Activated naive CD4-positive, alpha-beta T cell treated with anti-CD3 and anti-CD28 coated beads for 36 hours (primary cell): ENCODE measurements at places on chromosomes 16 and 17. TPM values are rescaled to one million over a fixed set of nuclear protein-coding genes. Genes with fewer than 3 reads are reported as not detected.

Gene RND2
- total RNA-seq, result not detected

GRCh38 chr17:74757502-74757901 lies 9.1 kb downstream of the NHERF1 start:
- H3K36me3 ChIP-seq, result peaks cover 5% of the 10 kb centered on the region
- no peak overlapping the region for H3K4me3 ChIP-seq
- no peak for DNase-seq
- H3K27ac ChIP-seq, result peak overlapping the region; percentile 86

DNA sequence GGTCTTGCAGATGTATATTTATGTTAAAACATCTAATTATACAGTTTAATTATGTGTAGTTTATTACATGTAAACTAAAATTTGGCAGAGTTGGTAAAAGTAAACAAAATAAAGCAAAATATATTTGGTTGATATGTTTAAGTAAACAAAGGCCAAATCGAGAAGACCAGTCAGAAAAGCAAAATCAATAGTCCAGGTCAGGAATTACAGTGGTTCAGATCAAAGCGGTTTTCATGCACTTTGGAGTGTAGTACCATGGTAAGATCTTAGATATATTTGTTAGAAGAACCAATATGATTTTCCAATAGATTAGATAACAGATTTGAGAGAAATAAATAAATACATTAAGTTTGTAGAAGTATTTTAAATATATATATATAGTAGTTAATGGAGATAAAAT lies 1421.6 kb upstream of the CDH8 start:
- no peak for DNase-seq
- H3K4me1 ChIP-seq, result no peaks in the 10 kb centered on the region
- H3K36me3 ChIP-seq, result no peaks in the 10 kb centered on the region

GRCh38 chr16:58793366-58793765 lies 59.2 kb upstream of the GOT2 start:
- H3K4me1 ChIP-seq, result no peaks in the 10 kb centered on the region
- H3K27me3 ChIP-seq, result peaks cover 12% of the 10 kb centered on the region
- H3K27ac ChIP-seq, result no peak overlapping the region
- no peaks in the 10 kb centered on the region for H3K36me3 ChIP-seq
- no peak for DNase-seq
- no peak overlapping the region for H3K4me3 ChIP-seq

DNA sequence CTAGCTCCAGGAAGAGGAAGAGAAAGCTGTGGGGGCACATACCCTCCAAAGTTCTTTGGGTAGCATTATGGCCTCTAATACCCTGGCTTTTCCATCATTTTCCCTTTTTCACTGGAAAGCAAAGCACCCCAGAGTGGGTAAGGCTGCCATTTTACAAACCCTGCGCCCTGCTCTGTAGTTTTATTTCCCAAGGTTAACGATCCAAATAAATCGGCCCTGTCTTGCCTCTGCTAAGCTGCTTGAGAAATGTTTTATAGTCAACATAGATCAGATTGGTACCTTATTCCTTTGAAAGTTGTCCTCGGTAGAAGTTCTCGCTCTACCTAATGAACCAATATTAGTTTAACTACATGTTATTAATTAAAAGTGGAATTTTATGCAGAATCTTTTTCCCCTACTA lies 328.2 kb downstream of the NPIPA8 start:
- no peaks in the 10 kb centered on the region for H3K36me3 ChIP-seq
- H3K27ac ChIP-seq, result no peak overlapping the region
- DNase-seq, result no peak
- H3K4me3 ChIP-seq, result no peak overlapping the region
- H3K4me1 ChIP-seq, result no peaks in the 10 kb centered on the region

Gene MAF
- 6.6 TPM for total RNA-seq

DNA sequence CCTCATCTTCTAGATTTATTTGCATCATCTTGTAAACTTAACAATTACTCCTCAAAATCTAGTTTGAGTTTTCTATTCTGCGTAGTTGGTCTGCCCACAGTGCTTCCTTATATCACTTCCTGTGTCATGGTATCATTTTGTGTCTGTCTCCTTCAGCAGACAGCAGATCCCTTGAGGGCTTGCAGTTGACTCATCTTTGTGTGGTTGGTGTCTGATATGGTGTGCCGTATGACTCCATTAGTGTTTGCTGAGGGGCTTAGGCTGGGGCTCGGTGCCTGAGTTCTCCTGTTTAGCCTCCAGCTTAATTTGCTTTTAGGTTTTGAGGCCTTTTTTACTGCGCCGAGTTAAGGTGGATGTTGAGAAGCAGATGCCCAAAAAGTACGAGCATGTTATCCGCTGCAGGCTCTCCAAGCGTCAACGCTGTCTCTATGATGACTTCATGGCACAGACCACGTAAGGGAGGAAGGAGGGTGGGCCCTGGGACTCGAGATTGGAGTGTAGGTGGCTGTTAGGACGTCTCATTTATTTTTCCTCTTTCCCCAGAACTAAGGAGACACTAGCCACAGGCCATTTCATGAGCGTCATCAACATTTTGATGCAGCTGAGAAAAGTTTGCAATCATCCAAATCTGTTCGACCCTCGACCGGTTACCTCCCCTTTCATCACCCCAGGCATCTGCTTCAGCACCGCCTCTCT lies 16.9 kb downstream of the SRCAP start:
- H3K4me1 ChIP-seq, result peaks cover 31% of the 10 kb centered on the region
- no peak overlapping the region for H3K4me3 ChIP-seq
- peak; percentile 61 for DNase-seq
- H3K27ac ChIP-seq, result peak overlapping the region; percentile 90
- H3K27me3 ChIP-seq, result no peaks in the 10 kb centered on the region

DNA sequence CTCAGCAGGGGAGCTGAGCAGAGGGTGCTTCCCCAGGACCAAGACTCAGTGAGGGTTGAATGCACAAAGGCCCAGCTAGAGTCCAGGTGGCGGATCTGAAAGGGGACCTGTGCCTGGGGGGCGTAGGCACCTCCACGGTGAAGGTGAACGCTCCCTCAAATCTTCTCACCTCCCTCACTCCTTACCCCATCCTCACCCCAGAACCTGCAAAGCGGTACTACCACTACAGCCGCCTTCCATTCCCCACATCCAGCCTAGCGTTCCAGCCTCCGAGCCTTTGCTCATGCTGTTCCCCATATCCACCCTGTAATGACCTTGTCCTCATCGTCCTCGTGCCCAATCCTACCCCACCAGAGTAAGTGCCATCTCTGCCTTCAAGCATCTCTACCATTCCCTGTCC lies 30.6 kb downstream of the TRPV3 start:
- H3K4me1 ChIP-seq, result no peaks in the 10 kb centered on the region
- H3K27me3 ChIP-seq, result no peaks in the 10 kb centered on the region
- no peak overlapping the region for H3K27ac ChIP-seq
- H3K4me3 ChIP-seq, result no peak overlapping the region
- DNase-seq, result no peak

DNA sequence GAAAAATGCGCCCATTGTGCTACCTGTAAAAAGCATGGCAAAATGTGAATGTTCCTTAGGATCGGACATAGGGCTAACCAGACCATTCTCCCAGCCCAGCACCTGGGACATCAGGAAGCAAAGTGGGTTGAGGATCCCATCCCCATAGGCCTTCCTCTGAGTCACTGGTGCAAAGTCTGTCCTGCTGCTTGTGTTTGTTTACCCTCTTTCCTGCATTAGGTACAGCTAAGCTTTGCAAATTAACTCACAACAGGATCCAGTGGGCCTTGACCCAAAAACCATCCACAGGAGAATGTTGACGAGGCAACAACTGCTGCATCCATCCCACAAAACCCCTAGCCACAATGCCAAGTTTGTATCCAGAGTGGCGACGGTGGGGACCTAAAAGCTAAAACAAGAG lies 106.2 kb downstream of the GRIN2A start:
- no peak overlapping the region for H3K4me3 ChIP-seq
- H3K4me1 ChIP-seq, result no peaks in the 10 kb centered on the region
- DNase-seq, result no peak
- H3K27me3 ChIP-seq, result no peaks in the 10 kb centered on the region
- no peaks in the 10 kb centered on the region for H3K36me3 ChIP-seq

- H3K36me3 ChIP-seq, result no peaks in the 10 kb centered on the region
- no peak overlapping the region for H3K27ac ChIP-seq
- no peaks in the 10 kb centered on the region for H3K4me1 ChIP-seq
- peaks cover 2% of the 10 kb centered on the region for H3K27me3 ChIP-seq
Observed at GRCh38 chr17:67016039-67016762, 28.2 kb upstream of the CACNG1 start.

Gene HSPB9
- not detected for total RNA-seq

DNA sequence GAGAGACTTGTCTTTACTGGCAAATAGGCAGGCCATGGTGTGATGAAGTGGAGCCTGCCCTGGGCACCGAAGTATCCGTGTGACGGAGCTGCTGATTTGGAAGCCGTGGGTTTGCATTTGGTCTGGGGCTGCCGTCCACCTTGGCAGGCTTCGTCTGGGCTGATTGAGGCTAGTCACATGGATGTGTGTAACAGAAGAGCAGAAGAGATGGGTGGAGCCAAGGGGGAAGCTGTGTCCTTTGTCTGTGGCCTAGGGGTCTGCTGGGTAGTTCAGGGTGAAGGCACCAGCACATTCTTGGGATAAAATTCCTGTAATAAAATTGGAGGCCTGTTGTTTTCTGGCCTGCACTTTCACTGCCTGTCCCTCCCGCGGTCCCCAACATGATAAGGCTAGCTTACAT lies 106.1 kb downstream of the AATF start:
- DNase-seq, result no peak
- peaks cover 15% of the 10 kb centered on the region for H3K36me3 ChIP-seq
- H3K27ac ChIP-seq, result no peak overlapping the region
- no peaks in the 10 kb centered on the region for H3K4me1 ChIP-seq
- no peak overlapping the region for H3K4me3 ChIP-seq

Gene ACSM2A
- not detected for total RNA-seq

Gene TMEM204
- 8.2 TPM for total RNA-seq

DNA sequence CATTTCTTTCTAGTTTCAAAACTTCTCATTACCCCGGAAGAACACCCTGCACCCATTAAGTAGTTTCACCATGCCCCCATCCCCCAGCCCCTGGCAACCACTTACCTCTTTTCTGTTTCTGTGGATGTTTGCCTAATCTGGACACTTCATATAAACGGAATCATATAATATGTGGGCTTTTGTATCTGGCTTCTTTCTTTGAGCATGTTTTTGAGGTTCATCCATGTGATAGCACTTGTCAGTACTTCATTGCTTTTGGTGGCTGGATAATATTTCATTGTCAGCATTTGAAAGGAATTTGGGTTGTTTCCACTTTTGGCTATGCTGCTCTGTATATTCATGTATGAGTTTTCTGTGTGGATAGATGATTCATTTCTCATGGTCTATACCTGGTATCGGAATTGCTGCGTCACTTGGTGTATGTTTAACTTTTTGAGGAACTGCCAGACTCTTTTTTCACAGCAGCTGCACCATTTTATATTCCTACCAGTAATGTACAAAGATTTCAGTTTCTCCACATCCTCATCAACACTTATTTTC lies 30.0 kb upstream of the SLC5A10 start:
- H3K36me3 ChIP-seq, result peaks cover 23% of the 10 kb centered on the region
- peak; percentile 36 for DNase-seq
- H3K27ac ChIP-seq, result peak overlapping the region; percentile 27
- H3K4me3 ChIP-seq, result no peak overlapping the region

- no peak overlapping the region for H3K27ac ChIP-seq
- no peaks in the 10 kb centered on the region for H3K27me3 ChIP-seq
- no peaks in the 10 kb centered on the region for H3K4me1 ChIP-seq
- DNase-seq, result no peak
- no peak overlapping the region for H3K4me3 ChIP-seq
Observed at GRCh38 chr16:67959536-67960329, 8.7 kb downstream of the SLC12A4 start.

GRCh38 chr16:57601801-57602478 lies 26.5 kb upstream of the ADGRG1 start:
- H3K27me3 ChIP-seq, result no peaks in the 10 kb centered on the region
- H3K36me3 ChIP-seq, result no peaks in the 10 kb centered on the region
- H3K27ac ChIP-seq, result peak overlapping the region; percentile 70
- H3K4me3 ChIP-seq, result no peak overlapping the region
- H3K4me1 ChIP-seq, result peaks cover 25% of the 10 kb centered on the region

- H3K4me1 ChIP-seq, result no peaks in the 10 kb centered on the region
- no peak overlapping the region for H3K27ac ChIP-seq
- H3K27me3 ChIP-seq, result no peaks in the 10 kb centered on the region
- H3K36me3 ChIP-seq, result no peaks in the 10 kb centered on the region
- DNase-seq, result no peak
Observed at GRCh38 chr16:88408561-88409142, 25.9 kb downstream of the ZNF469 start.

DNA sequence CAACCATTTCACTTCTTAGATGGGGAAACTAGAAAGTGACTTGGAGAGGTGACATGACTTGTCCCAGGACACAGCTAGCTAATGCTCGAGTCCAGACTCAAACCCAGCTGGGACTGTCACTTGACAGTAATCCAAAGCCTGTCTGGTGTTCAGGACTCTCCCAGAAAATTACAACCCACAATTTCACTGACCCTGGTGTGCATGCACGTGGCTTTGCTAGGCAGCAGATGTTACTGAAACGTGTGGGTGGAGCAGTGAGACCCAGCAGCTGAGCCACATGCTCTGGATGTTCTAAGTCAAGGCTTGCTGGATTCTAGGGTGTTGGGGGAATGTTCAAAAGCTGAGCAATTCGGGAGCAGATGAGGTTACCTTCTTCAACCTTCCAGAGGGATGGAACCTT lies 364.6 kb downstream of the GRIN2A start:
- H3K4me3 ChIP-seq, result no peak overlapping the region
- no peak overlapping the region for H3K27ac ChIP-seq
- H3K36me3 ChIP-seq, result no peaks in the 10 kb centered on the region
- DNase-seq, result no peak
- no peaks in the 10 kb centered on the region for H3K4me1 ChIP-seq

DNA sequence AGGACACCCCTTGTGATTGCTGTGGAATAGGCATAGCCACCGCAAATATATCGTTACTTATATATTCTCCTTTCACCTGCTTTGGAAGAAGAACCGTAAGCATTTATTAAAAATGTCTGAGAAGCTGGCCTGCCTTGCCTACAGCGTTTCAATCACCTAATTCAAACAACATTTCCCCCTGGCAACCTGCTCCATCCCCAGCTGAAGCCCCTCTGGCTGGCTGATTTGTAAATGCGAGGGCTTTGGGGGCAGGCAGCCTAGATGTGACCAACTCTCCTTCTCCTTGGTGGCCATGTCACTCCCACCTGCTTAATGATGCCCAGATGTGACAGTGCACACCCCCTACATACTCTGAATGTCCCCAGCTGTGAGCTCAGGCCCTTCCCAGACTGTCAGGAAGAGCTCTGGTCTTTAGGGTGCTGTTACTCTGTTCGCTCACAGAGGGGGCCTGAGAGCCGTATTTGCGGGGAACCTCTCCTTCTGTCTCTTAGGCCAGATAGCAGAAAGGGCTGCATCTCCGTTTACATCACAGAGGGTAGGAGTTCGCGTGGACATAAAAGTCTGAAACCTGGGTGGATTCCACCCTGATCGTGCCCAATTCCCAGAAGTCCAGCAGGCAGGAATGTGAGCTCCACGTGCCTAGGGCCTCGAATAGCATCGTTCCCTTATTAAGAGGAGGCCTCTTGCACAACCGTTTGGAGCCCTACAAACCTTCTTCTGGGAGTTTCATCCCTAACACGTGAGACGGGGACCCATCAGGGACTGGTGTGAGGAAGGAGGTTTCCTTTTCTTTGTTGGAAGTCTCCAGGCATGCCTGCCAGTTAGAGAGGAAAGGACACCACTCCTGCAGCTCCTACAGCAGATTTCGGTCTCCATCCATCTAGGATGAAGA lies 2.4 kb upstream of the SDK2 start:
- DNase-seq, result no peak
- H3K27ac ChIP-seq, result no peak overlapping the region
- peaks cover 24% of the 10 kb centered on the region for H3K27me3 ChIP-seq

Gene PHOSPHO1
- not detected for total RNA-seq

GRCh38 chr17:80786887-80787286 lies 204.8 kb upstream of the CHMP6 start:
- DNase-seq, result no peak
- no peak overlapping the region for H3K4me3 ChIP-seq
- H3K36me3 ChIP-seq, result peaks cover 16% of the 10 kb centered on the region

Gene SHISA9
- not detected for total RNA-seq

Gene HOXB1
- not detected for total RNA-seq
